ENCODE measurements at places on chromosomes 5 and 9. TPM values are rescaled to one million over a fixed set of nuclear protein-coding genes. Genes with fewer than 3 reads are reported as not detected.

LCN2 gene
- 2.0 TPM for polyA plus RNA-seq

DNA sequence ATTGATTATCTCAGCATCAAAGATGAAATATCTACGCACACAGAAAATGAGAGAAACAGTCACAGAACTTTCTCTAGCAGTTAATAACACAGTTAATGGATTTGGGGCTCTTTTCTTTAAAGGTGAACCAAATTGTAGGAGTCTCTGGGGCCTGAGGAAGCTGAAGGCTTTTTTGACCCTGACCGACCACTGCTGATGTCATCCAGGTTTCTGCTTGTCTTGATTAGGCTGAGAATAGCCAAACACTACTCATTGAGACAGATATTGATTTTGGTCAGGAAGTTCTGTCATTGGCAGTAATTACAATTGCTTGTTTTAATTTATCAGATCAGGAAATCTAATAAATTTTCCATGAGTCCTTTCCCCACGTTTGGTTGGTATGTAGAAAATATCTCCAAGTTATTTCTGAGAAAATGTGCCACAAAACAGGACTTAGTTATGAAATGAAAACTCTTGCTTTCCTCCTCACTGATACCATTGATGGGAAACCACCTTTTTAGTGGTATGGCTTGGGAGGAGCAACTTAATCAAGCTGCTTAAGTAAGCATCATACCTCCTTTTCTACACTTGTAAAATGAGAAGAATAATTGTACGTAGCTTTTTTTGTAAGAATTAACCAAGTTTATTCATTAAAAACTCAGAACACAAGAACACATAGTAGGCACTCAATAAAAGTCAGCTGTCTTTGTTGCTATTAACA is 19.7 kb downstream of the CARTPT start:
- DNase-seq: no peak

GRCh38 chr5:178115136-178115813 is 1.9 kb downstream of the N4BP3 start:
- no peak for DNase-seq

GRCh38 chr9:109323771-109324170 is 2.9 kb upstream of the EPB41L4B start:
- no peak for DNase-seq

- no peak for DNase-seq
Observed at GRCh38 chr5:153400931-153401330, 89.5 kb upstream of the GRIA1 start.
